ENCODE measurements at places on chromosomes 7 and 10.

DNA sequence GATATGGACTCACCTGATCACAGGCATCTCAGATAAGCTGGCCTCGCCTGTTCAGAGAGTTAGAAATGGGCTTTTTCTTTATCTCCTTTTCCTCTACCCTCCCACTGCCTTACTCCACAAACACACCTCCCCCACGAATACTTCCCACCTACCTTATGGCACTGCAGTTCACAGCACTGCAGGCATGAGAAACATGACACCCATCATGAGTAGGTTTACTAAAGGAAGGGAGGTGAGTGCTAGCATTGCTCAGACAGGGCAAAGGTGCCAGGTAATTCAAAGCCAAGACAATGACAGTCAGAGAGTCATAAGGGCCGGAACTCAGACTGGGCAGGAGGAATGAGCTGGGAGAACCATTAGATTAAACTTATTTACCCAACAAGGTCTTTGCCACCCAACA, 220.6 kb downstream of the FAM107B start:
- DNase-seq: no peak

- no peak for DNase-seq
Measured at GRCh38 chr7:1121886-1122831, 34.2 kb downstream of the GPER1 start.

DNA sequence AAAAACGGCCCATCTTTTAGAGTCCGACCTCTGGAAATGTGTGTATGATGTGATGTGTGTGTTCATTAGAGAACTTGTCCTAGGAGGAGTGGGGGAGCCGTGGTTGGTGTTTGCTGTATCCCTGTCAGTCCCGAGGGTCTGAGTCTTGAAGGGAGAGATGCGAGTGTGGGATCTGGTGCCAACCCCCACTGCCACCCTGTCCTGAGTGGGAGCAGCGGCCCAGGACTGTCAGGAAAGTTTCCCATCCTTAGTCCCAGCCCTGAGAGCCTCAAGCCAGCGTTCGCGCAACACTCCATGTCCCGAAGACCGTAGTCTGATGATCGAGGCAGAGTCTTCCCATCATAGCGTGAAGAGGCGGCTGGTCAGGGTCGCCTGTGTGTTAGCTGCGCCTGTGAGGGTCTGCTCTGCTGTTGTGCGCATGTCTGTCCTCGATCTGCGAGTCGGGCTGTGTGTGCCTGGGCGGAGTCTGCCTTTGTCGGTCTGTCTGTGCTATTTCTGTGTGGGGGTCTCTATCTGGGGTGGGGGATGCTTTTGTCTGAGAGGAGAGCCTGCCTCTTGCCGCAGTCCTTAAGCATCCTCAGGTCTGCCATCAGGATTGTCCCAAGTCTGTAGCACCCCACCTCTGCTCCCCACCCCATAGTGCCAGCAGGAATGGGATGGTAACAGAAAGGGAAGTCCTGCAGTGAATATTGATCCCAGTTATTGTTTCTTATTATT, 514 bp upstream of the CHAT start:
- peak; percentile 18 for DNase-seq

DNA sequence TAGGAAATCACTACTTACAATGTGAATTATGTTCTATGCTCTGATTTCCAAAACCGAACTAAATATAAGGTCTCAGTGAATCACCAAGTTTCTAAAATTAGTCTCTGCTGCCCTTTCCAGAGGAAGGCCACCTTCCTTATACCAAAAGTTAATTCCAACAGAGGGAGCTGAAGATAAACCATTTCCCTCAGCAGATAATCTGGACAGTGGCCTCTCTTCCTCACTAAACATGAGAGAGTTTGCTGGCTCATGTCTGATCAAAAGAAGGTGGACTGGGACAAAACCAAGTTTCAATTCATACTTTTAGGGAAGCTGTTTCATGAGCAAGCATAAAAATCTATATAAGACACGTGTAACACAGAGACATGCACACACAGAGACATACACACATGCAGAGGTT, 6.4 kb downstream of the FEZF1 start:
- no peak for DNase-seq

- no peak for DNase-seq
Measured at GRCh38 chr10:106424981-106425380, 739.5 kb downstream of the SORCS1 start.

Data from activated naive CD4-positive, alpha-beta T cell treated with anti-CD3 and anti-CD28 coated beads, Interleukin-2, amount 50 U/mL, for 72 hours (primary cell).